Activated CD4-positive, alpha-beta T cell treated with anti-CD3 and anti-CD28 coated beads, Interleukin-2, amount 10 ng/mL, durations not matched to agents 7 days and 5 days (primary cell): ENCODE measurements at places on chromosomes 13 and 19. TPM values are rescaled to one million over a fixed set of nuclear protein-coding genes. Genes with fewer than 3 reads are reported as not detected.

GRCh38 chr19:50418176-50419021 lies at the start of gene SPIB:
Gene SPIB (plus strand): TSS chr19:50418938. CDS start chr19:50418963, 25 bp downstream.
- no peak within 1 kb of the TSS for H3K27ac ChIP-seq
- DNase-seq: no peak
- H3K4me1 ChIP-seq: peaks cover 12% of the 10 kb centered on the region
- H3K36me3 ChIP-seq: peaks cover 6% of the 10 kb centered on the region

GRCh38 chr19:57317503-57317902 lies 2.8 kb upstream of the ZNF543 start:
- H3K27ac ChIP-seq: no peak overlapping the region
- H3K4me3 ChIP-seq: no peak overlapping the region
- peaks cover 15% of the 10 kb centered on the region for H3K36me3 ChIP-seq
- peaks cover 23% of the 10 kb centered on the region for H3K4me1 ChIP-seq

DNA sequence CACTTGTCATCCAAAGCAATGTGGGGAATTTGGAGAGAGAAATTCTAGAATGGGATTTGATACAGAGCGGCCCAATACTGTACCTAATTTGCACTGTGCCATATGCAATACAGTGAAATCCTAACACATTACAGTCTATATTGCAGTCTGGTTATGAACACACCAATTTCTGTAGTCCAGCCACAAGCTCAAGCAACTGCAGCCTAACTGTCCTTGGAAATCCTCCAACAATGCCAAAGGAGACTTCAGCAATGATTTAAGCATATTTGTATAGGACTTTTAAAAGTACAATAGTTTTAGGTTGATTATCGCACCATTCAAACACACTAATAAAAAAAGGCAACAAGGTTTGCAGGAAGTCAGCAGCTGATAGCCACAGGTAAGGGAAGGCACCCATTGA lies 17.3 kb downstream of the DIAPH3 start:
- H3K27me3 ChIP-seq: no peaks in the 10 kb centered on the region
- no peak for DNase-seq
- H3K4me1 ChIP-seq: peaks cover 24% of the 10 kb centered on the region
- peaks cover 8% of the 10 kb centered on the region for H3K36me3 ChIP-seq
- no peak overlapping the region for H3K4me3 ChIP-seq

- no peaks in the 10 kb centered on the region for H3K36me3 ChIP-seq
- H3K27me3 ChIP-seq: no peaks in the 10 kb centered on the region
- H3K27ac ChIP-seq: no peak overlapping the region
- H3K4me3 ChIP-seq: no peak overlapping the region
Observed at GRCh38 chr19:20247016-20247683, 80.1 kb downstream of the ZNF486 start.

DNA sequence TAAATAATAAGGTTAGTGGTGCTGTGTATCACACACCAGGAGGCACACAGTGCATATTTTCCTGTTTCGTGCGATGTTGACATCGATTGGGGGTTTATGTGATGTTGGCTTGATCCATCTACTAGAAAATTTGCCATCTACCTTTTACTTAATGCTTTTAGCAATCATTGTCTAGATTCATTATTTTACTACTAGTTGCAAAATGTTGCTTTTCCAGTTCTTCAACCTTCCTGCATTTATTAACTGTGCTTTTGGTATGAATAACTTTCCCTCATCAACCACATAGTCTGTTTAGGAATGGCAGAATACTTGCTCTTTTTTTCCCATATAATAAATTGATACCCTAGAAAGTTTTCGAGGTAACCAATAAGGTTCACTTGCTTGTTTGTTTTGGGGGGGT lies 17.5 kb downstream of the C13orf42 start:
- H3K36me3 ChIP-seq: no peaks in the 10 kb centered on the region
- DNase-seq: no peak
- no peak overlapping the region for H3K4me3 ChIP-seq
- H3K27me3 ChIP-seq: peaks cover 21% of the 10 kb centered on the region
- no peaks in the 10 kb centered on the region for H3K4me1 ChIP-seq

DNA sequence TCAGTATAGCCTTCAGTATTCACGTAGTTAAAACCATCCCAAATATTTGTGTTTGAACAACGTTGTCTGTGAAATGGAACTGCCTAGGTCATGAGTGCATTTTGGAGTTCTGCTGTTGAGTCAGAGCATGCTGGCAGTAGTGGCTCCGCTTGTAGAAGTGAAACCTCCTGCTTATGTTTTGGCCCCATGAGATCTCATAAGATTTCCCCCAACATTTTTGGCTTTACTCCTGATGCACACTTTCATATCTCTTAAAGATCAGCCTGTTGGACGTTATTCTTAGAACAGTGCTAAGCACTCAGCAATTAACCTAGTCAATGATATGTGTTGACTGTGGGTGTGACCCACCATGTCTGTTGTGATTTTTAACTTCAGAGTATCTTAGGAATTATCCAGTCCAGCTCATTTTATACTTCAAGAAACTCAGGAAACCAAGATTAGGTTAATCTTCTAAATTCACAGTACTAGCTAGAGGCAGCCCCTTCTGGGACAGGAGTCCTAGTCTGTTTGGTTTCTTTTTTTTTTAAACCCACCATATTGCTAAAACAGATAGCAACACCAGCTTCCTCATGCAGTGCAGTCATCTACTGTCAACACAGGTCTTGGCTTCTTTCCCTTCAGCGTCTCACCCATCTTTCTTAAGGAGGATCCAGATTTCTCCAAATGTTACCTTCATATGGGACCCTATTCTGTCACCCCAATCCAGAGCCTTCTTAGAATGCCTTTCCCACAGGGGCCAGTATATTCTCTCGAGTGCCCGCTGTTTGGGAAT lies 26.2 kb downstream of the RAP2A start:
- no peak for DNase-seq
- H3K4me3 ChIP-seq: no peak overlapping the region
- no peak overlapping the region for H3K27ac ChIP-seq
- H3K27me3 ChIP-seq: no peaks in the 10 kb centered on the region
- peaks cover 15% of the 10 kb centered on the region for H3K36me3 ChIP-seq

- DNase-seq: no peak
- peaks cover 41% of the 10 kb centered on the region for H3K36me3 ChIP-seq
- H3K27me3 ChIP-seq: no peaks in the 10 kb centered on the region
- no peak overlapping the region for H3K4me3 ChIP-seq
- H3K4me1 ChIP-seq: no peaks in the 10 kb centered on the region
Observed at GRCh38 chr13:25262261-25262660, 25.0 kb downstream of the MTMR6 start.

DNA sequence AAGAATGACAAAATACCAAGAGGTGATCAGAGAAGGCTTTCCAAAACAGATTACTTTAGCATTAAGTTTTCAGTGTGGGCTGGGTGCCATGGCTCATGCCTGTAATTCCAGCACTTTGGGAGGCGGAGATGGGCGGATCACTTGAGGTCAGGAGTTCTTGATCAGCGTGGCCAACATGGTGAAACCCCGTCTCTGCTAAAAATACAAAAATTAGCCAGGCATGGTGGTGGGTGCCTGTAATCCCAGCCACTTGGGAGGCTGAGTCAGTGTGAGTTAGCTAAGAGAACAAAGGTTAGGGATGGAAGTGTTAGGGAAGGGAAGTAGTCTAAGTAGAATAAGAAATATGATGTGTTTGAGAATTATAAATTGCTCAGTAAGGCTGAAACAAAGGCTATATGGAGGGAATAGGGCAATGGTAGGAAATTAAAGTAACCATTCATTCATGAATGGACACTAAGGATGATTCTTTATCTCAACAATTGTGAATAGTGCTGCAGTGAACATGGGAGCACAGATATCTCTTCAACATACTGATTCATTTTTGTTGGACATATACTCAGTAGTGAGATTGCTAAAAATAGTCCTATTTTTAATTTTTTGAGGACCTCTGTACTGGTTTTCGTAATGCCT lies 3.9 kb upstream of the RCBTB2 start:
- H3K4me3 ChIP-seq: no peak overlapping the region
- no peak overlapping the region for H3K27ac ChIP-seq
- peaks cover 36% of the 10 kb centered on the region for H3K36me3 ChIP-seq
- peaks cover 19% of the 10 kb centered on the region for H3K4me1 ChIP-seq
- DNase-seq: no peak
- H3K27me3 ChIP-seq: peaks cover 5% of the 10 kb centered on the region

- H3K27ac ChIP-seq: no peak overlapping the region
- H3K27me3 ChIP-seq: no peaks in the 10 kb centered on the region
- no peaks in the 10 kb centered on the region for H3K36me3 ChIP-seq
- no peak for DNase-seq
- H3K4me1 ChIP-seq: no peaks in the 10 kb centered on the region
Observed at GRCh38 chr13:32208860-32209259, 106.3 kb downstream of the ZAR1L start.

GRCh38 chr19:45569619-45570421 lies 14.8 kb downstream of the OPA3 start:
- no peaks in the 10 kb centered on the region for H3K36me3 ChIP-seq
- H3K4me1 ChIP-seq: no peaks in the 10 kb centered on the region
- no peaks in the 10 kb centered on the region for H3K27me3 ChIP-seq

DNA sequence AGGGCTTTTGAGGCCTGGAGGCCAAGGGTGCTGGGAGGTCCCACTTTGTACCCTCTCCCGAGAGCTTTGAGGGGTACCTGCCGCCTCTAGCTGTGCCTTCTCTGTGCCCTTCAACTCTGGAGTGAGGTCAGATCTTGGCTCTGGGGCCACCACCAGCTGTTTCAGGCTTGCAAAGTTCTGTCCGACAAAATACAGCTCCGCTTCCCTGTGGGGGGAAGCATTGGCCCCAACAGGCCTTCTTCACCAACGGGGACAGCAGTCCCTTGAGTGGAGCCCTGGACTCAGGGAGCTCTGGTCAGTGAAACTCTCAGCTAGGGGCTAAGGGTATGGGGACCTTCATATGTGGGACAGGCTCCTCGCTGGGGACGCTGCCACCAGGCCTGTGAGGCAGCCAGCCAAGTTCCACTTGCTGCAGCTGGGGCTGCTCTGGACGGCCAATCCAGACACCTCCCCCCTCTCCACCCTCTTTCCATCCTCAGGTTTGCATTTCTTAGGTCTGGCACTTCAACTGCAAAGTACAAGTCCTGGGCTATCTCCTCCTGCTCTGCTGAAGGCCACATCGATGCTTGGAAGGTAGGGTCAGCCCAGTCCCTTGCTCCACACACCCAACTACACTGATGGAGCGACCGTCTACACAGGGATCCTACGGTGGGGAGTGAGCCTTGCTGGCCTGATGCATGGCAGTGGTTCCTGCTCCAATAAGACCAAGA lies 46.8 kb downstream of the C13orf46 start:
- no peak overlapping the region for H3K4me3 ChIP-seq
- peaks cover 9% of the 10 kb centered on the region for H3K4me1 ChIP-seq
- DNase-seq: no peak
- H3K36me3 ChIP-seq: no peaks in the 10 kb centered on the region
- no peak overlapping the region for H3K27ac ChIP-seq

DNA sequence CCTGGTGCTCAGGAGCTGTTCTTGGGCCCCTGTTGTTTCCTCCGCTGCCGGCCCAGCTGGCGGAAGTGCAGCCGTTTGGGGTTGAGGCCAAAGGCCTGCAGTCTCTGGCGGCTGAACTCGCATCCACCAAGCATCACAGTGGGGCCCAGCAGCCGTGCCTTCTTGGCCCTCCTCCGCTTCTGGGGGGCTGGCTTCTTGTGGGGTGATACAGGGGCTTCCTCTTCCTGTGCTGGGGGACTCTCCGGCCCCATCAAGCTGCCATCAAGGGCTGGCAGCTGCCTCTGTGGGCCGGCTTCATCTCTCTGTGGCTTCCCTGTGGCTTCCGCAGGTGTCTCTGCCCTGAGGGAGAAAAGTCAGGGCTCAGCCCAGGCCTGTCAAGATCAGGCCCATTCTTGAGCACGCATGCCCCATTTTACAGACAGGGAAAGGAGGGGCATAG lies 10.3 kb downstream of the ATG4D start:
- H3K27ac ChIP-seq: peak overlapping the region; percentile 96
- peak; percentile 84 for DNase-seq
- no peaks in the 10 kb centered on the region for H3K27me3 ChIP-seq
- peaks cover 63% of the 10 kb centered on the region for H3K4me1 ChIP-seq
- peak overlapping the region; percentile 70 for H3K4me3 ChIP-seq

- H3K4me3 ChIP-seq: no peak overlapping the region
- no peaks in the 10 kb centered on the region for H3K27me3 ChIP-seq
- H3K27ac ChIP-seq: no peak overlapping the region
- peaks cover 33% of the 10 kb centered on the region for H3K36me3 ChIP-seq
- no peak for DNase-seq
Observed at GRCh38 chr19:4405977-4406376, 3.5 kb downstream of the CHAF1A start.

DNA sequence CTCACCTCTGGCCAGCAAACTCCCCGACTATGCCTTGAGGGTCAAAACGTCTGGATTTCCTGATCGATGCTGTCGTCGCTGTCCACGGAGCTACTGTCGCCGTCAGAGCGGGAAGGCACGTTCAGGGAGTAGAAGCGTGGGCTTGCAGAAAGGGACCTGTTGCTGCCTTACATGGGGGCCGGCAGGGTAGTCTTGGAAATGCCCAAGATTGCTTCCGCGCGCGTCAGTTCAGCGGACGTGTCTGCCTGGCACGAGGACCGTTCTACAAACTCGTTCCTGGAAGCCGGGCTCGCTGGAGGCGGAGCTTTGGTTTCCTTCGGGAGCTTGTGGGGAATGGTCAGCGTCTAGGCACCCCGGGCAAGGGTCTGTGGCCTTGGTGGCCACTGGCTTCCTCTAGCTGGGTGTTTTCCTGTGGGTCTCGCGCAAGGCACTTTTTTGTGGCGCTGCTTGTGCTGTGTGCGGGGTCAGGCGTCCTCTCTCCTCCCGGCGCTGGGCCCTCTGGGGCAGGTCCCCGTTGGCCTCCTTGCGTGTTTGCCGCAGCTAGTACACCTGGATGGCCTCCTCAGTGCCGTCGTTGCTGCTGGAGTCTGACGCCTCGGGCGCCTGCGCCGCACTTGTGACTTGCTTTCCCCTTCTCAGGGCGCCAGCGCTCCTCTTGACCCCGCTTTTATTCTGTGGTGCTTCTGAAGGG lies 15.4 kb downstream of the RB1 start:
- peak overlapping the region; percentile 67 for H3K4me3 ChIP-seq
- H3K4me1 ChIP-seq: peaks cover 34% of the 10 kb centered on the region
- no peak for DNase-seq
- peaks cover 72% of the 10 kb centered on the region for H3K36me3 ChIP-seq
- H3K27me3 ChIP-seq: peaks cover 1% of the 10 kb centered on the region

- peaks cover 14% of the 10 kb centered on the region for H3K4me1 ChIP-seq
- no peak for DNase-seq
- peaks cover 24% of the 10 kb centered on the region for H3K36me3 ChIP-seq
- H3K27ac ChIP-seq: no peak overlapping the region
- peaks cover 10% of the 10 kb centered on the region for H3K27me3 ChIP-seq
- no peak overlapping the region for H3K4me3 ChIP-seq
Observed at GRCh38 chr19:51709575-51709974, 14.2 kb downstream of the HAS1 start.

GRCh38 chr13:73065665-73066340 lies 7.0 kb downstream of the KLF5 start:
- DNase-seq: no peak
- H3K4me3 ChIP-seq: no peak overlapping the region
- no peak overlapping the region for H3K27ac ChIP-seq
- peaks cover under 1% of the 10 kb centered on the region for H3K27me3 ChIP-seq
- H3K36me3 ChIP-seq: peaks cover 18% of the 10 kb centered on the region

ZNF284 gene
- total RNA-seq: 2.1 TPM

SLC7A10 gene
- not detected for total RNA-seq

TMEM59L gene
- total RNA-seq: not detected

CPT1C gene
- total RNA-seq: 1.3 TPM

CASP14 gene
- total RNA-seq: not detected

TNPO2 gene
- 80.5 TPM for total RNA-seq

CD22 gene
- total RNA-seq: not detected
